Activated naive CD8-positive, alpha-beta T cell treated with anti-CD3 and anti-CD28 coated beads for 36 hours (primary cell): ENCODE measurements at places on chromosomes 11 and 22. TPM values are rescaled to one million over a fixed set of nuclear protein-coding genes. Genes with fewer than 3 reads are reported as not detected.
A peak's percentile ranks its signal among the peaks of the same experiment; 100 is the strongest.

GRCh38 chr11:26708736-26709456, 13.0 kb downstream of the SLC5A12 start:
- DNase-seq, result no peak

DNA sequence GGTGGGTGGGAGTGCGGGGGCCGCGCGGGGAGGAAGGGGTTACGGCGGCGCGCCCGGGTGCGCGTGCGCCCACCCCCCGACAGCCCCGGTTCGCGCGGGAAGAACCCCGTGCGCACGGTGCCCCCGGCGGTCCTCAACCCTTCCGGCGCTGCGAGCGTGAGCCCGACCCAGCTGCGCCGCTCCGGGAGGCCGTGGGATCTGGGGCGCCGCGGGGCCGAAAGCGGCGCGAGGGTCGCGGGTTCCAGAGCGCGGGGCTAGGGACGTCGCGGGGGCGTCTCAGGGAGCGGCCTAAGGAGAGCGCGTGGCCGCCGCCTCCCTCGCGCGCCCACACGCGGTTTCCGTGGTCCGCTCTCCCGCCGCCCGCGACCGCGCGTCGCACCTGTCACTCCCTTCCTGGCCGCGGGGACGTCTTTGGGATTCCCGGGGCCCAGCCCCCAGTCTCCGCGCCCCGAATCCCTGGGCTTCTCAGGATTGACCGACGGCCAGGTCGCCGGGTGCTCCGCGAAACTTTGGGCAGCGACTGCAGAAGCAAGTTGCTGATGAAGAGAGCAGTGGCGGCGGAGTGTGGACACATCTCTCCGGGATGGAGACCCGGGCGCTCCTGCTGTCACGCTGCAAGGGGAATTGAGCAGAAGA, 582 bp downstream of the SREBF2 start:
- peak; percentile 54 for DNase-seq

The SNX32 gene
- total RNA-seq, result 2.4 TPM

GRCh38 chr11:73171436-73172161, 29.5 kb upstream of the FCHSD2 start:
- no peak for DNase-seq
